Stimulated activated CD8-positive, alpha-beta memory T cell treated with anti-CD3 and anti-CD28 coated beads, Interleukin-2, amount 100 ng/mL, for 1 hour (primary cell): ENCODE measurements at places on chromosomes 3 and 15.
A peak's percentile ranks its signal among the peaks of the same experiment; 100 is the strongest.

DNA sequence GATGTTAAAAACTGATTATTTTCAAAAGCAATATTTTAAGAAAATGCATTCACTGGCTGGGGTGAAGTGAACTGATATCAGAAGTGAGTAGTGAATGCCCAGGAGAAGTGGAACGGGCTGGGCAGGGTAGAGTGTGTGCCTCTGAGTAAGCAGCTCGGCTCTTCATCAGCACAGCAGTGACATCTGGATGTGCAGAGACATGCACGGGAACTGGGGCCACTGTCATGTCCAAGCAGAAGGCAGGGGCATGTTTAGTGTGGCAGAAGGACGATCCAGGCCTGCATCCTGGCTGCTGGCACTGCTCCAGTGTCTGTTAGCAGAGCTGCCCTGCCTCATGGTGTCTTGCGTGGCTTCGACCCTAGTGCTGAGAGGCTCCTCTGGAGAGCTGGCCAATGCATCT is 305.6 kb upstream of the LRRFIP2 start:
- DNase-seq, result no peak

- DNase-seq, result no peak
These were observed 181.6 kb downstream of the CFAP20DC start for GRCh38 chr3:58868097-58868779.

DNA sequence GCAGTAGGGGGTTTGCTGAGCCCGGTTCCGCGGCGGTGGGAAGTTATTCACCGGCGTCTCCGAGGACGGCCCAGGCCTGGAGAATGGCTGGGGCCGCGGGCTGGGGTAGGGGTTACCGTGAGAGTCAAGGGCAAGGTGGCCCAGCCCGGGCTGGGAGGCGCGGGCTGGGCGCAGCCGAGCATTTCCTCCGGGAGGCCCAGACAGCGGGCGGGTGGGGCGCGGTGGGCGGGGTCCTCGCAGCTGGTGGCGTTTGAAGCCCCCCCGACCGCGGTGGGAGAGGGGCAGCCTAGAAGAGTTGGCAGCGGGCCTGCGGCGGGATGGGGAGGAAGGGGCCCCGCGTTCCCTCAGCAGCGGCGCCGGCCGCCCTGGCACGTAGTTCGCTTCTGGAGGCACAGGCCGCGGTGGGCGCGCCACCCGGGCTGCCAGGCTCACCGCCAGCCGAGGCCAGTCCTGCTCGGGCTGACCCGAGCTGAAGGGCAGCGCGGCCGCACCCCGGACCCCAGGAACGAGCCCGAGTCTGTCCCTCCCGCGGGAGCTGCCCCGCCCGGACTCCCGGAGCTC is 960 bp upstream of the KLF13 start:
- DNase-seq, result peak; percentile 50

DNA sequence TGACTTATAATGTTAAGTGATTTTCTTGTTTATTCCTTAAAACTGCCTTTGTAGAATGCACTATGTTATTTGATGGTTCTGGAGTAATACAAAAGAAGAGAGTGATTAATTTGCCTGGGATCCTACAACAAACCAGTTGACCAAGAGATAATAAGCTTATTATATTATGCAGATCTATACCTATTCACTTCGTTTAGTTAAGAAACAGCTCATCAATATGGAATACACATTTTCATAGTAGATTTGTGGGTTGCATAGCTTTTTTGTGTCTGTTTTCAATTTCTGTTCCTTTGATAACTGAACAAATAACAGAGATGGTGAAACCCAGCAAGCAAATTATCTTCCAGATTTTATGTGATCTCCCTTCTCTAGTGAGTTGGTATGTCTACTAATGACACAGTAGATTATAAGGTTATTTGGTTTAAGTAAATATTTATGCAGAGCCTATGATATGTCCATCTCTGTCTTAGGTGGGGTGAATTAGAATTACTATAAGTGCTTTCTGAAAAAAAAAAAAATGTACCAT is 443.3 kb upstream of the TPRG1 start:
- no peak for DNase-seq

- no peak for DNase-seq
These were observed 75.3 kb downstream of the CYP19A1 start for GRCh38 chr15:51263116-51263515.

DNA sequence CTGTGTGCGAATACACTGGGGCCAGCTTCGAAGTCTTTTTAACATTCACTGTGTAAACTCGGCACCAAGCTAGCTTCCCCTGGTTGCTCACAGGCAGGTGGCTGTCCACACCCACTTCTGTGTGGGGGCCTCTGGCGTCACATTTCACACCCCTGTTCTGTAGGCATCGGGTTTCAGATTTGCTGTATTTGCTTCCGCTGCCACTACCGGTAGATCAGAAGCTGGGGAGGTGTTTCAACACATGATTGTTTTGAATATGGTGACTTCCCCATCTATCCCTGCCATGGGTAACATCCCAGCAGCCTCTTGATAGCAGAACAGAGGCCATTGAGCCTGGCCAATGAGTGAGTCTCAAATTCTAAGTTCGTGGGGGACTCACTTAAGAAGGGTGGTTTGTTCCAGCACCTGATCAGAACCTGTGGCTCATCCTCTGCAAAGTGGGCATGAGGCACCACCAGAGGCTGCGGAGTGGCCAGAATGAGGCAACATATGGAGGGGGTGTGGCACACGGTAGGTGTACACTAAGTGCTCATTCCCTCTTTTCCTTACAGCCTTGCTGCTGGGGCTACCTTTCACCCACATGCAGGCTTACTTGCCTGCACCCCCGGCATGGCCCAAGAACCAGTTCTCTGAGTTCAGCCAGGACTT is 61.5 kb downstream of the IQSEC1 start:
- DNase-seq, result peak; percentile 62
